Left hindlimb (tissue), 1 donor: ENCODE measurements at places on chromosomes 6 and 20.

GRCh38 chr6:21666201-21666691 lies 72.7 kb downstream of the SOX4 start:
- DNase-seq, result peak; percentile 64

DNA sequence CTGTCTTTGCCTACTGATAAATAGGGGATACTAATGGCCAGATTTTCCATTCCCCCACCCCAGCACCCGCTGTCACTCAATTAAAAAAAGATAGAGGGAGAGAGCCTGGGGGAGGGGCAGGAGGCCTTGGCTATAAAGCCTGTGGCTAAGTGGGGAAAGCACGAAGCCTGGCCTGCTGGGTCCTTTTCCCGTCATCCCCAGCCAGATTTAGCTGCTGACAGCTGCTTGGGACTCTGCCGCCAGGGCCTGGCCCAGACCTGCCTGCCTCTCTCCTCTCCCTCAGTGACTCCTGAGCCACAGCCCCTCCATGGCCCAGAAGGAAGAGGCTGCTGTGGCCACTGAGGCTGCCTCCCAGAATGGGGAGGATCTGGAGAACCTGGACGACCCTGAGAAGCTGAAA lies at the start of gene APOBEC2:
TSS of gene APOBEC2 (plus strand) at position 162 of the 400 bp plus-strand sequence. CDS start at position 308, 146 bp downstream.
- peak; percentile 44 for DNase-seq

DNA sequence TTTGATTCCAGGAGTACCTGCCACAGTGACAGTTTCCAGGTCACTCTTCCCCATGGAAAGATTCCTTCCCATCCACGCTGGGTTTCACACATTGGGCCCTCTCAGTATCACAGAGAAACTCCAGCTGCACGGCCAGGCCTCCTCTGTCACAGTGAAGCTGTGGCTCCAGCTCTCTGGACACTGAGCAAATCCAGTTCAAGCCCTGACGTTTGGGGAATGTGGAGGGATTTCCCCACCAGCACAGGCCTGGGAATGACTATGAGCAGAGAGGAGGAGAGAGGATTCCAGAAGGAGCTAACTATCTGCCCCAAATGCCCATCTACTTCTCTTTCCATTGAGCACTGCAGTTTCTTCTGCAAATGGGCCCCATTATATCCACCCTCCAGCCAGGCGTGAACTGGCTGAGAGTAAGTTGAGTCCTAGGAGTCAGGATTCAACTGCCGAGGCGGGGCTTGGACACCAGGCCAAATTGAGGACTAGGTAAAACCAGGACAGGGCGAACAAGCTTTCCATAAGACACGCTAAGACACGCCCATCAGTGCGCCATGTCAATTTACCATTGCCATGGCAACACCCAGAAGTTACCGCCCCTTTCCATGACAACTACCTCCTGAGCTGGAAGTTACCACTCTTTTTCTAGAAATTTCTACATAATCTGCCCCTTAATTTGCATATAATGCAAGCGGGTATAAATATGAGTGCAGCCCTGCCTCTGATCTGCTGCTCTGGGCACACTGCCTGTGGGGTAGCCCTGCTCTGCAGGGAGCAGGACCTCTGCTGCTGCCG lies 9.2 kb upstream of the BNIP5 start:
- no peak for DNase-seq

GRCh38 chr20:49446808-49447207 lies 35.7 kb downstream of the KCNB1 start:
- peak; percentile 91 for DNase-seq

- no peak for DNase-seq
These were observed 24.0 kb downstream of the JAG1 start for GRCh38 chr20:10649797-10650160.
